Cardiac atrium fibroblast (primary cell): ENCODE measurements at places on chromosomes 13 and 19. TPM values are rescaled to one million over a fixed set of nuclear protein-coding genes. Genes with fewer than 3 reads are reported as not detected.

Gene ANKLE1
- 0.49 TPM in 1 of 2 replicates, not detected in the other for total RNA-seq

Gene HOMER3
- total RNA-seq, result 59.8 and 139 TPM in 2 replicates

Gene CEACAM8
- total RNA-seq, result not detected in 2 replicates

Gene LINGO3
- total RNA-seq, result 0.49 TPM in 1 of 2 replicates, not detected in the other

Gene LGALS4
- not detected in 2 replicates for total RNA-seq

Gene ZNF829
- total RNA-seq, result 2.0 and 4.7 TPM in 2 replicates

Gene ZNF329
- 8.6 and 12.1 TPM in 2 replicates for total RNA-seq

Gene SLC8A2
- total RNA-seq, result under 0.01 and 0.32 TPM in 2 replicates

Gene F10
- total RNA-seq, result 7.2 and 13.0 TPM in 2 replicates

Gene OR10H1
- not detected in 2 replicates for total RNA-seq

Gene VSIG10L
- total RNA-seq, result 0.18 and 0.49 TPM in 2 replicates

Gene LGI4
- 0.16 TPM in 1 of 2 replicates, not detected in the other for total RNA-seq

Gene ARHGAP45
- 4.9 and 8.1 TPM in 2 replicates for total RNA-seq

Gene ZNF566
- 2.8 and 9.9 TPM in 2 replicates for total RNA-seq

Gene NLRP4
- total RNA-seq, result not detected in 2 replicates

Gene CACNG8
- total RNA-seq, result 0.72 and 0.97 TPM in 2 replicates

Gene MEIS3
- 48.1 and 65.3 TPM in 2 replicates for total RNA-seq

Gene DHX34
- total RNA-seq, result 7.8 and 8.8 TPM in 2 replicates

Gene PEG3
- 2.4 and 2.9 TPM in 2 replicates for total RNA-seq

Gene TMEM255B
- 1.1 and 5.0 TPM in 2 replicates for total RNA-seq

Gene ZNF442
- total RNA-seq, result 2.3 and 4.9 TPM in 2 replicates
